ENCODE measurements at places on chromosomes 16 and 17. TPM values are rescaled to one million over a fixed set of nuclear protein-coding genes. Genes with fewer than 3 reads are reported as not detected.

The CD19 gene
- not detected for total RNA-seq

The CD300E gene
- total RNA-seq = not detected

The FBXW10B gene
- 0.17 TPM for total RNA-seq

The HOXB6 gene
- total RNA-seq = 4.8 TPM

The FGF11 gene
- 0.17 TPM for total RNA-seq

The STH gene
- not detected for total RNA-seq

The GUCY2D gene
- total RNA-seq = not detected

The MYCBPAP gene
- 0.77 TPM for total RNA-seq

The CEP295NL gene
- 1.3 TPM for total RNA-seq

The ANKRD11 gene
- total RNA-seq = 39.2 TPM
